ENCODE measurements at places on chromosomes 4 and X. TPM values are rescaled to one million over a fixed set of nuclear protein-coding genes. Genes with fewer than 3 reads are reported as not detected.

The FAM9C gene
- not detected for total RNA-seq

The ZMAT1 gene
- 0.17 TPM for total RNA-seq

The STK26 gene
- total RNA-seq = 3.3 TPM

The CXCL10 gene
- 1.8 TPM for total RNA-seq

The RWDD4 gene
- total RNA-seq = 15.7 TPM

The GPR50 gene
- not detected for total RNA-seq

The MTMR8 gene
- total RNA-seq = 1.2 TPM

The PNCK gene
- 1.2 TPM for total RNA-seq

The MAGEB17 gene
- not detected for total RNA-seq

The CDKL2 gene
- 1.3 TPM for total RNA-seq

The CYP2U1 gene
- 14.1 TPM for total RNA-seq

The CXCL8 gene
- total RNA-seq = 0.58 TPM

The TCEAL7 gene
- total RNA-seq = 43.7 TPM

The RBM41 gene
- total RNA-seq = 16.0 TPM

The TCP11X2 gene
- not detected for total RNA-seq

The CCDC149 gene
- total RNA-seq = 11.6 TPM

The PIM2 gene
- total RNA-seq = 4.0 TPM

The BMX gene
- not detected for total RNA-seq

The AREG gene
- total RNA-seq = 0.29 TPM

Data from smooth muscle cell of trachea (primary cell).